ENCODE measurements at places on chromosomes 11 and 22. TPM values are rescaled to one million over a fixed set of nuclear protein-coding genes. Genes with fewer than 3 reads are reported as not detected.

Gene OR8G1
- not detected for total RNA-seq

Gene OR6T1
- not detected for total RNA-seq

Gene ARHGEF17
- 55.7 TPM for total RNA-seq

Gene APOBEC3H
- total RNA-seq, result not detected

Gene TRIM34
- not detected for total RNA-seq

Gene STX3
- total RNA-seq, result 7.0 TPM

Gene GSTT2
- total RNA-seq, result not detected

Gene RIC3
- 9.1 TPM for total RNA-seq

Gene SLC22A8
- not detected for total RNA-seq

Gene OR52H1
- total RNA-seq, result not detected

Gene CD6
- total RNA-seq, result 0.39 TPM

Gene DDX25
- 2.3 TPM for total RNA-seq

Gene SLCO2B1
- total RNA-seq, result not detected

Gene LIF
- 0.57 TPM for total RNA-seq

Gene TRIM22
- 3.1 TPM for total RNA-seq

Gene APOA5
- not detected for total RNA-seq

Gene NFAM1
- total RNA-seq, result 0.07 TPM

Gene KCNE3
- 2.2 TPM for total RNA-seq

Gene NAV2
- 14.1 TPM for total RNA-seq

Gene OR5A1
- total RNA-seq, result not detected

Gene SLN
- not detected for total RNA-seq

Gene MS4A3
- not detected for total RNA-seq

Gene INSC
- 2.6 TPM for total RNA-seq

Gene BACE1
- total RNA-seq, result 30.4 TPM

Gene TSPAN32
- not detected for total RNA-seq

Gene SEC14L6
- total RNA-seq, result 3.3 TPM

Gene NPAS4
- total RNA-seq, result 0.63 TPM
